ENCODE measurements at places on chromosomes 11 and 22.

DNA sequence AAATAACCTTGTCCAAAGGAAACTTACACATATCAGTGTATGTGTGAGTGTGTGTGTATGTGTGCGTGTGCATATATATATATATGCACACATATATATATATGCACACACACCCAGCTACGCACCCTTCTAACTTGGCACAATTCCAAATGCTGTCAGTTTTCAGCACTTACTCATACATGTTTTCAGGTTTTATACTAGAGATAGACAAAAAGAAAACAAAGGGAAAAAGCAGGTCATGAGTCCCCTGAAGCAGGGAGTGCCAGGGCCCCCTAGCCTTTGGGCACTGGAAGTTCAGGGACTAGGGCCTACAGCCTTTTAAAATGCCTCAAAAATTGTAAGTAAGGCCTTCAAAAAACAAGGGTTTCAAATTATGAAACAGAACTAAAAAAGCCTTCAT, 265.4 kb downstream of the CADM1 start:
- no peak for DNase-seq

GRCh38 chr11:111674941-111675340, 72.7 kb downstream of the SIK2 start:
- DNase-seq, result no peak

- no peak for DNase-seq
Observed at GRCh38 chr11:40290171-40290631, 1169.3 kb downstream of the LRRC4C start.

DNA sequence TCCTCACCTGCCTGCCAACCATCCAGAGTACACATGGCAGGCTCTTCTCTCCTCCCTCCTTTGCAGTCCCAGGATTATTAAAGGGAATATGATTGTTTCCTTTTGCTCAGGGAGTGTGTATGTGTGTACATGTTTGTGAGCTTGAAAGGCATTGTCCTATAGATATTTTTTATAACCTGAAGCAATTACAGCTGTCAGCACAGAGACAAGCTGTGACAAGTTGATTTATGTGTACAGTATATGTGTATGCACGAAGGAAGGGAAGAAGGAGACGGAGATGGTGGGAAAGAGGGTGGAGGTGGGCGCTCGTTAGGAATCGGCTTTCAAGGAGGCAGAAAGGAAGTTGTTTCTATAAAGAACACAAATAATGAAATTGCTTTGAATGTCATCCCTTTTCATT, 537.0 kb downstream of the NTM start:
- no peak for DNase-seq

DNA sequence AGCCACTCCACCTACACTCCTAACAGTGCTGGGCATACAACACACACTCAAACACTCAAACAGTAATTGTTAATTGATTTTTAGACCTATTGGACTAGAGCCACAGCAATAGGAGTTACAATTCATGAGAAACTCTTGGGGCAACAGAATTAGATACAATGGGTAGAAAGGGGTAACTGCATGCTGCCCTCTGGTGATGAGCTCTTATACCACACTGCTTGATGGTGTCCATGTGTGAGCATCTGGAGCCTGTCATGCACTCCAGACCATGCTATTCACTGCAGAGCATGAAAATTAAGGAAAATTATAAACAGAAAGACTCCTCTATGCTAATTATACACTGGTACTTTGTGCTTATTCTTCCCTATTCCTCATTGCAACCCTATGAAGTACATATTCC, 975.5 kb upstream of the CCDC90B start:
- no peak for DNase-seq

DNA sequence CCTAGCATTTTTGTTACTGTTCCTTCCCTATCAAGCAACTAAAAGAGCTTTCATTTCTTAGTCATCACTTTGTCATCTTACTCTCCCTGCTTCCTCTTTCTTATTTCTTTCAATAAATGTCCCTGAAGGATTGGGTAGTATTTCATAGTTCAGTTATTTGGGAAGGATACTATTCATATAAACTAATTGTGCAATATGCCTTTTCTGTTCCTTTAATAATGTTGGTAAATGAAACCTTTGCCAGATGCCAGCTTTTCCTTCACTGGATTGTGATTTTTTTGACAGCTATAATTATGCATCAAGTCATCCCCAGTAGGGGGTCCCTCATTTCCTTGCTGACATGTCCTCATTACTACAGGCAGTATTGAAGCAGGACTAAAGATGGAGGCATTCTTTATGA, 101.7 kb downstream of the ATM start:
- DNase-seq, result no peak
